Testis (tissue), 5 donors: ENCODE measurements at places on chromosomes 13 and 19. TPM values are rescaled to one million over a fixed set of nuclear protein-coding genes. Genes with fewer than 3 reads are reported as not detected.

DNA sequence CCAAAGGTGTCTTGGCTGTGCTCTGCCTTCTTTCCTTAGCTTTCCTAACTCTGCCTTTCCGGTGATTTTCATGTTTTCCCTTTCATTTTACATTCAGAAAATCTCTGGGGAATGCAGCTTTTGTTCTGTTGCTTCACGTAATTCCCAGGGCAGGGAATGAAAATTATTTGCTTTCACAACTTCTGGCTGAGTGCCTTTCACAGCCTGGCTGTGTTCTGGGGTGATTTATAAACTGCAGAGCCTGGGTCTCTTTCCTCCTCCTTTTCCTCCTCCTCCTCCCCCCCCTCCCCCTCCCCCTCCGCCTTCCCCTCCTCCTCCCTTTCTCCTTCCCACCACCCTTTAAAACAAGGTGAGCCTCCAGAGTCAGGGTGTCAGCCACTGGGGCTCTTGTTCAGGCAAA is 84.3 kb downstream of the RNASEH2B start:
- no peaks in the 10 kb centered on the region for H3K27me3 ChIP-seq
- H3K4me1 ChIP-seq: peaks cover 10% of the 10 kb centered on the region
- no peak overlapping the region for H3K27ac ChIP-seq
- H3K36me3 ChIP-seq: no peaks in the 10 kb centered on the region
- H3K4me3 ChIP-seq: no peak overlapping the region
- DNase-seq: no peak

KLF12 gene
- total RNA-seq: 8.5 TPM

ZNF681 gene
- 4.5 TPM for total RNA-seq

GRCh38 chr19:44789943-44790483 is 12.3 kb downstream of the CBLC start:
- no peaks in the 10 kb centered on the region for H3K27me3 ChIP-seq
- H3K4me1 ChIP-seq: no peaks in the 10 kb centered on the region
- H3K36me3 ChIP-seq: no peaks in the 10 kb centered on the region
- H3K4me3 ChIP-seq: no peak overlapping the region
- no peak for DNase-seq

DNA sequence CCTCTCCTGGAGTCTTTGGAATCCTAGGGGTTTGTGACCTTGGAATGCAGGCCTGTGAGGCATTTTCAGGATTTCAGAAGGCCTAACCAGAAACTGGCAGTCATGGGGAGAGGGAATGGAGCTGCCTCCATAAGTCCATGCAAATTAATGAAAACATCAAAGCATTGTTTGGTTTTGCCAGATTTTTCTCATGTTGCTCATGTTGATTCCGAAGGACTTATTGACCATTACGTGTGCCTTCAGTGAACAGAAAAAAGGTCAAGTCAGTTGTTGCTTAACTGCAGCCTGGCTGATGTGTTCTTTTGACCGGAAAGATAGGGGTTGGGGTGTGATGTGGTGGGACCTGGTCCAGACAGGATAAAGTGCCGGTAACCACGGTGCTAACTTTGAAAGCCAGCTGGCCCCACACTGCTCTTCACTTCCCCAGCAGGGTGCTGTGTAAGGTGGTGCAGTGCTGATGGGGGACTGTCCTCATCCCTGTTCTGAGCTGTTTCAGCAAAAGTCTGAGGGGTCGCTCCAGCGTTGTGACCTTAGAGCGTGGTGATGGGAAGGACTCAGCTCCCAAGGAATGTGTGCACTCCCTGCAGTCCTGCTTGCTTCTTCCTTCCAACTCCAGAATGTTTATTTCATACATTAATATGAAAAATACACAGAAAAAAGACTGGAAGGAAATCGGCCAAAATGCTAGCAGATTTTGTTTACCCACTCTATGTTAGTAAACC is 3.5 kb downstream of the RNF113B start:
- H3K4me3 ChIP-seq: no peak overlapping the region
- peaks cover 29% of the 10 kb centered on the region for H3K4me1 ChIP-seq
- DNase-seq: no peak
- H3K27me3 ChIP-seq: no peaks in the 10 kb centered on the region

CASP14 gene
- total RNA-seq: 0.12 TPM

DNA sequence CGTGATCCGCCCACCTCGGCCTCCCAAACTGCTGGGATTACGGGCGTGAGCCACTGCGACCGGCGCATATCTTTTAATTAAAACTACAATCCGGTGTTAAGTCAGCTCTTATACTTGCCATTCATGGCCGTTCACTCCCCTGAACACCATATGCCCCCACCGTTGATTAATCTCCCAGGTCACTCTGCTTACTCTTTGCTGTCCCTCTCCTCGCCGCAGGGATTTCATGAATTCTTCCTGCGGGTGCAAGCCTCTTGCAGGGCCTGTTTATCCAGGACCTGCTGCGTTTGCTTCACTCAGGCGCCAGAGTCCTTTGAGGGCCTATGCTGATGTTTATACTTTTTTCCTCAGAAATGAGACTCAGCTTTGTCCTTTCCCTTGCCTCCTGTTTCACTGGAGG is 996 bp downstream of the ERVV-2 start:
- H3K4me1 ChIP-seq: no peaks in the 10 kb centered on the region
- no peak overlapping the region for H3K4me3 ChIP-seq
- no peaks in the 10 kb centered on the region for H3K36me3 ChIP-seq

- H3K4me1 ChIP-seq: peaks cover 15% of the 10 kb centered on the region
- H3K36me3 ChIP-seq: no peaks in the 10 kb centered on the region
- H3K27me3 ChIP-seq: no peaks in the 10 kb centered on the region
- H3K27ac ChIP-seq: no peak overlapping the region
Measured at GRCh38 chr19:38262585-38263268, 1.6 kb upstream of the SPINT2 start.

DNA sequence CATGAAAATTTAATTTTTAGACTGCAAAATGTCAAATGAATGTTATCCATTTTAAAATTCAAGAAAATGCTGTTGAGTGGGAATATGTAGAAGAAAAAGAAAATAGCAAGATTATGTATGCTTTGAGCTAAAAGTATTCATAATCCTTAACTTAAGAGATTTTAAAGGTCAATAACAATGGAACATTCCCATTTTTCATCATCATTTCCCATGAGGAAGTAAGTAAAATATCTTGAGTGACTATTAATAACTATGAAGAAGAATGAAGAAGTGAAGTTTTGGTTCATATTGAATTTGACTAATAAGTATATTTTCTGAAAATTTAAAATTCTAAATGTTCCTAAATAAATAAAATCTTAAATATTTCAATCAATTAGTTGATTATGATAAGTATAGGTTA is 273.4 kb downstream of the DACH1 start:
- no peak overlapping the region for H3K27ac ChIP-seq
- H3K4me3 ChIP-seq: no peak overlapping the region
- no peaks in the 10 kb centered on the region for H3K27me3 ChIP-seq
- H3K4me1 ChIP-seq: no peaks in the 10 kb centered on the region
- DNase-seq: no peak

DNA sequence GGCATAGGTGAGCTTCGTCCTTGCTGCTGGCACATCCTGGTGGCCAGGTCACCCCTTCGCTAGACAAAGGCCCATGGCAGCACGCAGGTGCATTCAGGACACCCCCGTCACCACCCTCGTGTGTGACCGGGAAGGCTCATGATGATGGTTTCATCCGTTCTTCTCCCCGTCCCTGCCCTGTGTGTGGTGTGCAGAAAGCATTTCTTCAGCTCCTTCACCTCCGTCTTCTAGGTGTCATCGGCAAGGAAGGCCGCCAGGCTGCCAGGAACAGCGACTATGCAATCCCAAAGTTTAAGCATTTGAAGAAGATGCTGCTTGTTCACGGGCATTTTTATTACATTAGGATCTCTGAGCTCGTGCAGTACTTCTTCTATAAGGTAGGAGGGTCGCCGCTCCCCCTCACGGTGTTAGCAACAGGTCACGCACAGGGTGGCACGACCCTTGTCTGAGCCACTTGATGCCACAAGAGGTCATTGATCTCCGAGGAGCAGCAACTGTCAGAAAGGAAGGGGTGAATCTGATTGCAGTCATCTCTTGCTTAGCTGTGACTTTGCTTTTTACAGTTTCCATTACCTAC is 111.0 kb upstream of the MCF2L start:
- no peaks in the 10 kb centered on the region for H3K27me3 ChIP-seq
- H3K4me3 ChIP-seq: no peak overlapping the region
- H3K4me1 ChIP-seq: no peaks in the 10 kb centered on the region
- H3K36me3 ChIP-seq: no peaks in the 10 kb centered on the region
- no peak for DNase-seq

- no peaks in the 10 kb centered on the region for H3K36me3 ChIP-seq
- no peak for DNase-seq
- no peaks in the 10 kb centered on the region for H3K27me3 ChIP-seq
- H3K27ac ChIP-seq: peak overlapping the region; percentile 33
- peaks cover 3% of the 10 kb centered on the region for H3K4me1 ChIP-seq
- H3K4me3 ChIP-seq: no peak overlapping the region
Measured at GRCh38 chr13:44967704-44968433, 21.4 kb downstream of the NUFIP1 start.

DNA sequence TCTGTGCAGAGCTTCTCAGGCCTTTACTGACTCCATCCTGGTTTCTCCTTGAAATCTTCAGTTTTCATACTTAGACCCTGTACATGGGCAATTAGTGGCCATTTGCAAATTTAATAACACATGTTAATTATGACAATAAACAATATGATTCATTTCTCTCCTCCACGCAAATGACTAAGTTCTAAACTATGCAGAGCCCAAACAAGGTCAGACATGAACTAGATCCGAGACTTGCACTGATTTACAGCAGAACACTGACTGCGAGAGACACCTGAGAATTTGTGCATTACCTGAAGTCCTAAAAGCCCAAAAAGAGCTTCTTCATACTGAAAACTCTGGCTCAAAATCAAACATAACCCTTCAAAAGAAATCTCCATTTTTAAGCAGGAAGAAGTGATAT is 521.8 kb downstream of the MYO16 start:
- H3K27ac ChIP-seq: no peak overlapping the region
- H3K4me3 ChIP-seq: no peak overlapping the region
- H3K4me1 ChIP-seq: no peaks in the 10 kb centered on the region
- H3K27me3 ChIP-seq: no peaks in the 10 kb centered on the region
- H3K36me3 ChIP-seq: no peaks in the 10 kb centered on the region

LILRA5 gene
- total RNA-seq: 1.2 TPM

- no peaks in the 10 kb centered on the region for H3K27me3 ChIP-seq
- H3K27ac ChIP-seq: no peak within 1 kb of the TSS
- DNase-seq: peak; percentile 54
- no peak within 1 kb of the TSS for H3K4me3 ChIP-seq
Measured at GRCh38 chr19:35641515-35642151, at the start of gene ETV2. ETV2 (plus strand) TSS chr19:35641745; CDS start chr19:35642461, 716 bp downstream.

DNA sequence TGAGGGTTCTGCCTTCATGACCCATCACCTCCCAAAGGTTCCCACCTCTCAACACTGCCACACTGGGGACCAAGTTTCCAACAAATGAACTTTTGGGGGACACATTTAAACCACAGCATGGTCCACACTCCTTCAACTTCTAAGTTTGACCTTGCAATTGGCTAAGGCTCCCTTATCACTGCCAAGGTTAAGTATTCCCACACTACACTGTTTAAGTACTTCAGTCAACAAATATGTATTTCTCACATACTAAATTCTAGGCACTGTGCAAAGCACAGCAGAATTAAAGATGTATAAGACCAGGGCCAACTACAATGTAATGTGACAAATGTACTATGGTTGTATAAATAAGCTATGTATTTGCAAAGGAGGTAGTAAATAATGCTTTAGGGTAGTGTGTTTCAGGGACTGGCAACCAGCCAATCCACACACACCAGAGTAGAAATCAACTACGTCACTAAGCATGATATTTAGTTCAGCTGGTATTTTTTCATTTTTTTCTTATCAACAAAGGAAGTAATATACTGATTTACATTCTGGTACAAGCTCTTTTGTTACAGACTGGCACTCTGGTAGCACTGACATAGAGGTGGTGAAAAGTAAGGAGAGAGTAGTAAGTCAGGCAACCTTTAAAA is 12.2 kb downstream of the NUFIP1 start:
- DNase-seq: no peak
- no peaks in the 10 kb centered on the region for H3K4me1 ChIP-seq
- no peaks in the 10 kb centered on the region for H3K27me3 ChIP-seq
- no peaks in the 10 kb centered on the region for H3K36me3 ChIP-seq
- no peak overlapping the region for H3K4me3 ChIP-seq

COL5A3 gene
- total RNA-seq: 7.0 TPM

DNA sequence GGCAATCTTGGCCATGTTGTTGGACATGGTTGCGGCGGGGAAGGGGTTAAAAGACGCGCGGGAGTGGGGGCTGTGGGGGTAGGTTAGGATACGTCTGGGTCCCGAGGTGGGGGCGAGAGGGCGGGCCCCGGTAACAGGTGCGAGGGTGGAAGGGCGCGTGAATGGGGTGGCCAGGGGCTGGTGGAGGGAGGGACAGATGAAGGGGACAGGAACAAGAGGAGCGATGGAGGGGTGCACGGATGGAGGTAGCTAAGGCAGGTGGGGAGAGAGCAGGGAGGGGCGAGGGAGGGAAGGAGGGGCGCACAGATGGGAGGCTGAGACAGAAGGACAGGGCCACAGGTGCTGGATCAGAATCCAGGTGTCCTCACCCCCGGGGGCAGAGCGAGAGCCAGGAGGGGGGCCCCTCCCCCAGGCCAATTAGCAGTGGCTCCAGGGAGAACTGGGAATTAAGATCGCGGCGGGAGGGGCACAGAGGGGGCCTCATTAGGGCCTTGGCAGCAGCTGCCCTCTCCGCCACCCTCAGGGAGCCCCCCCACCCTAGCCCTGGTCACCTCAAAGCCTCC is 1.3 kb downstream of the GNG8 start:
- no peak overlapping the region for H3K27ac ChIP-seq
- H3K36me3 ChIP-seq: no peaks in the 10 kb centered on the region
- no peaks in the 10 kb centered on the region for H3K27me3 ChIP-seq
- H3K4me3 ChIP-seq: no peak overlapping the region
- DNase-seq: no peak

YJU2 gene
- total RNA-seq: 26.1 TPM

DNA sequence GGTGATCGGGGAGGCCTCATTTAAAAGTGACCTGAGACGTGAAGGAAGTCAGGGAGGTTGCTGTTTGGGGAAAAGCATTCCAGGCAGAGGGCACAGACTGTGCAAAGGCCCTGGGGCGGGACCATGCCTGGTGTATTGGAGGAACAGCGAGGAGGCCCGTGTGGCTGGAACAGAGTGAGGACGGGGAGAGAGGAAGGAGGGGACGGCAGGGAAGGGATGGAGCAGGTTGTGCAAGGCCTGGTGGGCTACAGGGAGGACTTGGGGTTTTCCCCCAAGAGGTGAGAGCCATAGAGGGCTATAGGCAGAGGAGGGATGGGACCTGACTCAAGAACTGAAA is 17.2 kb downstream of the PTPRS start:
- DNase-seq: no peak
- H3K4me3 ChIP-seq: no peak overlapping the region

GRCh38 chr13:36981156-36981743 is 17.9 kb downstream of the ALG5 start:
- DNase-seq: no peak
- H3K4me1 ChIP-seq: no peaks in the 10 kb centered on the region
- no peaks in the 10 kb centered on the region for H3K36me3 ChIP-seq
- H3K4me3 ChIP-seq: no peak overlapping the region
- no peaks in the 10 kb centered on the region for H3K27me3 ChIP-seq
